ENCODE measurements at places on chromosomes 3 and 15. TPM values are rescaled to one million over a fixed set of nuclear protein-coding genes. Genes with fewer than 3 reads are reported as not detected.

The HCN4 gene
- not detected for total RNA-seq

The CTXN2 gene
- not detected for total RNA-seq

GRCh38 chr3:143848704-143849103 is 436 bp upstream of the SLC9A9 start:
- DNase-seq: no peak

The SCN11A gene
- 0.71 TPM for total RNA-seq

- no peak for DNase-seq
These were observed 43.1 kb upstream of the TRPC1 start for GRCh38 chr3:142680710-142681109.

The CYP1A2 gene
- not detected for total RNA-seq

The IMPG2 gene
- total RNA-seq: 0.78 TPM

DNA sequence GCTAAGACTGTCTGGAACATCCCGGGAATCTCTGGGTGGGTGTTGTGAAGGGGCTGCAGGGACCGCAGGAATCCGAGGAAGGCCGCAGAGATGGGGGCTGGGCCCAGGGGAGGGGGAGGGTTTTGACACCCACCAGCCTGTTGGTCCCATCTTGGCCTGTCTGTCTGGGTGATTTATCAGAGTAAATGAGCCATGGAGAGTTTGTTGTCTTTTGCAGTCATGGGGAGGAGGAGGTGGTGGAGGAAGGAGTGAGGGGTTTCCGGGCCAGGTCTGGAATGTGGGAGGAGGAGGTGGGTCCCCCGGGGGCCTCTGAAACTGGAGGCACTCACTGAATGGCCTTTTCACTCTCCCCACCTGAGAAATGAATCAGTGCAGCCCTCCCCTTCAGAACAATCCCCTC is 11.5 kb downstream of the SEMA3F start:
- DNase-seq: no peak

DNA sequence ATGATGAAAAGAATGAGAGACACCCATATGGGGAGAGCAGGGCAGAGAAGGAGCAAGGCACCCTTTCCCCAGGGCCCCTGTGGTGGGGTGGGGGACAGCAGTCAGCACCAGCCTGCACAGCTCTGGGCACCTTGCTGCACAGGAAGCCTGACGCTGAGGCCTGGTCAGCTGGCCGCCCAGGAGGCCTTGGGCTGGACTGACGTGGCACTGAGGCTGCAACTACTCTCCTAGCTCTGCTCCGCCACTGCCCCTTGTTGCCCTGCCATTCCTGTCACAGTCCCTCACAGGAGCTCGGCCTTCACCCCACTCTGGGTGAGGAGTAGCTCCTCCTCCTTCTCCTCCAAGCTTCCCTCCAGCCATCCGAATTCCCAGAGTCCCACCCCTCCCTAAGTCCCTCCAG is 99.7 kb downstream of the CPN2 start:
- no peak for DNase-seq

GRCh38 chr15:73142802-73143762 is 90.8 kb downstream of the NEO1 start:
- no peak for DNase-seq

The CACNA2D3 gene
- 3.6 TPM for total RNA-seq

The ONECUT1 gene
- total RNA-seq: not detected

DNA sequence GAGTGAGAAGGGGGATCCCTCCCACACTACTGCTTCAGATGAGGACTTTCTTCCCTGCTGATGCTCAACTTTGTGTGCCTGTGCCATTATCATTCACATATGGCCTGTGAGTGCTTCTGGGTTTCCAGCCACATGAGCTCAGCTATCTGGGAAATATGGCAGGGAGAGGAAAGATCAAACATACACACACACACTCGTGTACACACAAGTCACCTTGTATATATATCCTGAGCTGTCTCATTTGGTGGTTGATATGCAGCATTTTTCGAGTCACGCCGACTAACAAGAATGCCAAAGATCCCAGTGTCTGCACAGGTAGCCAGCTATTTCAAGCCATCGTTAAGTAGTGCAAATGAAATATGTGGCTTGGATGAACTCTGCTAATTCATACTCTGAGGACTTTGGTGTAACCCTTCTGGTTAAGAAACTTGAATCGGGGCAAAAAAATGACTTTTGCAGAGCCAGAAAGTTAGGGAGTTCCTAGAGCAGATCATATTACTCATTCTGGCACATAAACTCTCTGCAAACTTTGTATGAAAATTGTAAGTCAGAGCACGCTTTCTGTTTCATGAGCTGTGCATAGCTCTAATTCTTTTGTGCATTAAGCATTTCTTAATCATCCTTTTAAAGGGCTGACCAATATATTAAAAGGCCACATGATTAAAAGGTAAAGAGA is 24.9 kb upstream of the WNT5A start:
- DNase-seq: no peak

The KCNAB1 gene
- 0.83 TPM for total RNA-seq

The PATL2 gene
- total RNA-seq: 0.50 TPM

- DNase-seq: no peak
These were observed 2.1 kb downstream of the RFX7 start for GRCh38 chr15:56241374-56242105.

GRCh38 chr3:132432639-132433038 is 15.3 kb downstream of the DNAJC13 start:
- DNase-seq: no peak

DNA sequence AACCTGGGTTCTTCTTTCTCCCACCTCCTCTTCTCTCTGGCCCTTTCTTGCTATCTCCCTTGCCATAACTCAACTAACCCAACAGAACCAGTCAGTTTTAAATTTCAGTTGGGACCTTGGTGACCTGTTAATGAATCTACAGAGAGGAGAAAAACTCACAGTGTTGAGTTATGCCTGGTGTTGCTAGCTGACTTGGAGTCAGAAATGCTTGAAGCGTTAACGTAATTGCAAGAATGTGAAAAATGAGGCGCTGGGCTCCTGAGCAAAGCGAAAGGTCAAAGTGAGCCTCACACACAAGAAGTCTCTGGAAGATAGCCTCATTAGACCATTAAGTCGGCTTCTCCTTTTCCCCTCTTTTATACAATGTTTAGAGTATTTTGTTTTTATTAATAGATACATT is 18.4 kb downstream of the MEIS2 start:
- no peak for DNase-seq

The ZDHHC19 gene
- not detected for total RNA-seq

The ZKSCAN7 gene
- total RNA-seq: 4.2 TPM

DNA sequence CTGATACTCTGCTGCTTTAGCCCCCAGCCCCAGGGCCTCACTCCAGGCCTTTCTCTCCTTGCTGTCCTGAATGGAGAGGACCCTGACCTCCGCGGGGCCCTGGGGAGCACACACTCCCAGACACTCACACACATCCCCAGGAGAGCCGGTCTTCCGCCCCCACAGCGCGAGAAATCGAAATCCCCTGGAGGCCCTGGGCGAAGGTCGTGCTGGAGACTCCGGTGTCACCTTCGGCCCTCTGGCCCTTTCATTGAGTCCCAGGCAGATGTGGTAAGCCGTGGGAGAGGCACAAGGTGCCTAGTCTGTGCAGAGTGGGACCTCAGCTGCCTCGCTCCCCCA is 848 bp upstream of the GOLGA8B start:
- no peak for DNase-seq

The PAQR5 gene
- total RNA-seq: 2.5 TPM

GRCh38 chr3:164080208-164080607 is 998.1 kb downstream of the SI start:
- no peak for DNase-seq

- no peak for DNase-seq
These were observed 85.9 kb downstream of the AQR start for GRCh38 chr15:34883633-34884032.

GRCh38 chr15:63593705-63594671 is 3.2 kb upstream of the FBXL22 start:
- DNase-seq: peak; percentile 92

- DNase-seq: no peak
These were observed 57.7 kb downstream of the SLC12A8 start for GRCh38 chr3:125154800-125155269.

The ATP10A gene
- 25.7 TPM for total RNA-seq

DNA sequence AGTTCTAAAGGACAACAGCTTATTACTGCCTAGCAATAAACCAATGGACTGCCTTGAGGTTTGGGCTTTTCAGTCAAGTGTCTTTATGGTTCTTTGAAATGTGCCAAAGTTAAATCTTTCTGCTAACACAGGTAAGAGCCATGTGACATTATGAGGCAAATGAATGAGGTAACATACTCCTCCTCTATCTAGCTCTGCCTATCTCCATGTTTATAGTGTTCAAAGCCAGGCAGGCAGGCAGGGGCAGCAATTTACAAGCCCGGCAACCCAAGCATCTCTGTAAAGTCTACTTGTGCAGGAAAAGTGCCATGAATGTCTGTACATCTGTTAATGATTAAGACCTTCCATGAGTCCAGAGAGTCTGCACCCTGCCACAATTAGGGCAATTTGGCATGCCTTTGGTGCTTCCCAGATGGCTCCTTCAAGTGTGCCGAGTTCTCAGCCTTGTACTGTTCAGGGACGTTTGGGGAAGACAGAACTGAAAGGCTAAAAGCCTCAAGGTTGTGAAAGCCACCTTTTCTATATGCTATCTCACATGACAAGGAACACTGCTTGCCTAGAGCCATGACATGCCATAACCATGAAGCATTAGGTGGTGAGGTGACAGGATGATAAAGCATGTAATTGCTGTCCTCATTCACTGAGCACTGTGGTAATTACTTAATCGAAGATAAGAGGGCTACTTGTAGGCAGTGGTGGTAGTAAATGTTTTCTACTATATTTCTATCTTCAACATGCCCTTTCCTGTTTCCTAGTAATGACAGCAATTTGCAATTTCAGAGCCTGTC is 41.4 kb upstream of the EIF1B start:
- no peak for DNase-seq

GRCh38 chr3:4581498-4581897 is 88.3 kb downstream of the ITPR1 start:
- no peak for DNase-seq

The RLBP1 gene
- 0.50 TPM for total RNA-seq

- DNase-seq: no peak
These were observed 228.7 kb upstream of the ZNF385D start for GRCh38 chr3:21979706-21980105.

DNA sequence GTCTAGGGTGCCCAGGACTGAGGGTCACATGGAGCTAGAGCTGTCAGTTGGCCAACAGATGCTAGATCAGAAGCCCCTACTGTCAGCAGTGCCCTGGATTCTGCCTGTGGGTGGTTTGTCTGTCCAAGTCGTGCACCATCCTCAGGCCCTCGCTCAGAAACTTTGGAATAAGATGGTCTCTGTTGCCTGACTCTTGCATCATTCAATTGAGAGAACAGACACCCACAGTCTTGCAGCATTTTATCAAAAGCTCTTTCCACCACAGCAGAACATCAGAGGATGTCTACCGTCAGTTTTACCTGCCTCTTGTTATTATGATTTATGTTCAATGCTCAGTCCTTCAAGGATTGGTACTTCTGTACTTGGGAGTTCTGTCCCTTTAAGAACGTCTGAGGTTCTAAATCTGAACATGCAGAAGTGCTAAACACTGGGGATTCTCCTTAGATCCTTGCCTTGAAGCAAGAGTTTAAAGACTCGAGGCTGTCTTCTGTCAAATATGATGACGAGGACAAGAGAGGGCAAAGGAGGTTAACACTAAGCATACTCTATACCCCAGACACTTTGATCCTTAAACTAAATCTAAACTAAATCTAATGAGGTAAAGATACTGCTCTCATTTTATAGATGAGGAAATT is 4.8 kb downstream of the AQP9 start:
- DNase-seq: no peak

- DNase-seq: peak; percentile 95
These were observed 77.2 kb upstream of the SLC6A11 start for GRCh38 chr3:10738688-10739372.

The KPNA1 gene
- total RNA-seq: 28.2 TPM

- no peak for DNase-seq
These were observed 276.0 kb downstream of the MFSD1 start for GRCh38 chr3:159077860-159078259.

DNA sequence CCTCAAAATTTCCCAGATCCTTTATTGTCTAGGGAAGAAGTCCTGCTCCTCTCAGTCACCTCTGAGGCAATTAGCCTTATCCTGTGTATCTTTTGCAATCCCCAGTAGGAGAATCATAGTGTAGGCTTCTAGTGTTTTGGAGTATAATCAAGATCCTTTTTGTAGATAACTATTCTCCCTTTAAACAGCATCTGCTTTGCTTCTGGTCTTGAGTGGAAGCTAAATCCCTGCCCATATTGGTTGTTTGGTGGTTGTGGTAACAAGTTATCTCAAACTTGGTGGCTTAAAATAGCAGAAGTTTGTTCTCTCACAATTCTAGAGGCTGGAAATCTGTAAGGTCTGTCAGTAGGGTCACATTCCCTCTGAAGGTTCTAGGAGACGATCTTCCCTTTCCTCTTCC is 217.5 kb upstream of the RASGRP1 start:
- DNase-seq: no peak

DNA sequence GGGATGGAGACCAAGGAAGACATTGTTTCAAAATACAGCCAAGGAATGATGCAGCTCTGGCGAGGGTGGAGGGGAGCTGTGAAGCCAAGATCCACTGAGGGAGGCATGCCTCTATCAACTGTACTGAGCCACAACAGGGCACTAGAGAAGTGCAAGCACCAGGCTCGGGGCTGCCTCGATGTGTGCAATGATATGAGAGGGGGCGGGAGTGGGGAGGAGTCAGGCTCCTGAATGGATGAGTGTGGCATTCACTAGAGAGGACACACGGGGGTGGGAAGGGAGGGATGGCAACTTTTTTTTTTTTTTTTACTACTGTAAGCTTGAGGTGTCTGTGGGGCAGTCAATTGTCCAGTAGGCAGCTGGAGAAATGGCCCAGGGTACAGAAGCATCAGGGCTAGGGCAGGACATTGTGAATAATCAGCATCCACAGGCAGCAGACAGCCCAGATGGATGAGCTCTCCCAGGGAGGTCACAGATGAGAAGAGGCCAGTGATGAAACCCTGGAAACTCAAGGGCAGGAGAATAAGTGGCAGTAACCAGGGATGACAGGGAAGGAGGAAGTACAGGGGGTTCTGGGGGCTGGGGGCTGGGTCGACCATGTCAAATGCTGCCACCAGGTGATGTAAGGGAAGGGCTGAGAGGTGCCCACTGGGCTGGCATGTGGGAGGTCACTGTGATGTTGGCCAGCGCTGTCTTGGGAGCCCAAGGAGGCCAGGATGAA is 5.9 kb downstream of the STOML1 start:
- DNase-seq: no peak

DNA sequence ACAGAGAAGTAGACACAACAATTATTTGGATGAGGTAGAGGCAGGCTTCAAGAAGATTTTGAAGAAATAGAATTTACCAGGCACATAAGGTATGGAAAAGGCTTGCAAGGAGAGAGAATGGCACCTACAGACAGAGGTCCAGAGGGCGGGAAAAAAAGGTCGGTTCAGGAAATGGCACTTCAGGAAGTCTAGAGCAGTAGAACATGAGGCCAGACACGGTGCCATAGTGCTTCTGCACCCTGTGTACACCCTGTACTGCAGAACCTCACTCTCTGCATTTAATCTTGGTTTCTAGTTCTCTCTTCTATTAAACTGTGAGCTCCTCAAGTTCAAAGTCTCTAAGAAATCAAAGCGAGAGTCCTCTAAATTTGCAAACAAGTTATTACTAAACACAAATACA is 113.4 kb upstream of the C2CD4B start:
- peak; percentile 60 for DNase-seq

- DNase-seq: no peak
These were observed 447.8 kb downstream of the MECOM start for GRCh38 chr3:169215461-169216352.

GRCh38 chr15:91515188-91515754 is 338.2 kb upstream of the SLCO3A1 start:
- DNase-seq: no peak
